Left ventricle myocardium superior (tissue), 1 donor: ENCODE measurements at places on chromosomes 6 and 20. TPM values are rescaled to one million over a fixed set of nuclear protein-coding genes. Genes with fewer than 3 reads are reported as not detected.

- no peak for DNase-seq
Measured at GRCh38 chr6:10268611-10269310, 146.1 kb downstream of the TFAP2A start.

GRCh38 chr20:61724376-61724775 lies 341.3 kb downstream of the TAF4 start:
- DNase-seq, result no peak

The KIFC1 gene
- 0.74 TPM for total RNA-seq

DNA sequence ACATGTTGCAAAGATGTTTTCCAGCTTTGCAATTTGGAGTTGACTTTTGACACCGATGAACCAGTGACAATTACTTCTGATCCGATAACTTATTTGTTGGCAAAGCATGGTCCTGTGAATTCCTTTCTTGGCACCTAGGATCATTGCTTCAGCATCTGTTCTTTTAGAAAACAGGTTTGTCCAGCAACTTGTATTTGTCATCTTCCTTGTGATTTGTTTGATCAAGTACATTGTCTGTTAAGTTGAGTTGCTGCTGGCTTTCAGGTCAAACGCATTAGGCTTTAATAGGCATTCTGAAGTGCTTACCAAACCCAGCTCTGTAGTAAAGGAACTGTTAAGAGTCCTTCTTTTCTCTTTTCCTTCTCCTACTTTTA lies 192.4 kb upstream of the ZNF217 start:
- no peak for DNase-seq

DNA sequence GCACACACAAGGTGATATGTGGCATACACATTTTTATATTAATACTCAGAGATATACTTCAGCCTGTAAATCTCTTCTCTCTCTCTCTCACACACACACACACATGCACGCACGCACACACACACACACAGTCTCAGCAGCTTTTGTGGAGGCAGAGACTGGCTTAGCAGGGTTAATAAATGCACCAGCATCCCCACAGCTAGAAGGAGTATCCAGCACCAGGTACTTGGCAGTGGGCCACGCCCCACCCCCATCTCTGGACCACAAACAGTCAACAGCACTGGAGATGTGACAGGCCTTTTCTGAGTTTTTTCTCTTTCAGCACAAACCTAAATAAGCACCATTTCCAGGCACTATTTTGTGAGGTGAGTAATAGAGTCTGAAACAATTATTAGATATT lies 47.3 kb upstream of the LRFN2 start:
- DNase-seq, result no peak

GRCh38 chr6:156280065-156280464 lies 497.1 kb upstream of the ARID1B start:
- no peak for DNase-seq

DNA sequence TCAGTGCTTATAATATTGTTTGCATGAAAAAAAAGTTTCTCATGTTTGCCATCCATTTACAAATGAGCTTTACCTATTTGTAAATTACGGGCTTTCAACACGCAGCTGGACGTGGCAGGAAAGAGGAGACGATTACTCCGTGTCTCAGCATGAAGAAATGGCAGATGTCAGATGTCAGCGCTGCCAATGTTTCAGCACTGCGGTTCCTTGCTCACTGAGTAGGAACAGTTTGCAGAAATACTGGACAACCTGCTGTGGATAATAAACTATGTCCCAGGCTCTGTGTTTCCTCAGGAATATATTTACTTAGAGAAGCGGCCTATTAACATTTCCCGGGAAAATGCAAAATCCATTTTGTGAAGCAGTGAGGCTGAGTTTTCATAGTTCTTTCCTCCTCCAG lies 22.7 kb downstream of the RAMACL start:
- no peak for DNase-seq

- peak; percentile 40 for DNase-seq
Measured at GRCh38 chr6:52361414-52361944, 472 bp upstream of the PAQR8 start.

The BPI gene
- not detected for total RNA-seq

DNA sequence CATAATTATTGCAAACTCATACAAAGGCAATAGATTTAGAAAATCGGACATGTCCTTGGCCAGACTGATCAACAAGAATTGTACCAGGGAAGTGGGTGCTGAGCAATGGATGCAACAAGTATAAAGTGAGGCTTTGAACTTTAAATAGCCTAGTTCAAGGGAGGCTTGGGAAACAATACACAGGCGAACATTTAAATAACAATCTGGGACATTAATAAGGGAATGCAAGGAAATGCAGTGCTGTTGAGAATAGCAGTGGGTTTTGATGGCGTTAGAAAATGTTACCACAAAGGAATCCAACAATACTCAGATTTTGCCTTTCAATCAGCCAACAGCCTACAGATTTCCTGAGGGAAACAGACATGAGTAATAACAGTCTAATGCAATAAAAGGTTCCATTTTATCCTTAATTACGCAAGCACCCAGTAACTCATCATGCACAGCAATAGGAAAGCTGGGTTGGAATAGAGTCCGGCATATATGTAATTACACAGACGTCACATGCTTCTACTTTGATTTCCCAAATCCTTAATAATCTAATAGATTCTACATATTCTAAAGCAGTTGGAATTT lies 134.6 kb downstream of the PHACTR1 start:
- DNase-seq, result no peak

DNA sequence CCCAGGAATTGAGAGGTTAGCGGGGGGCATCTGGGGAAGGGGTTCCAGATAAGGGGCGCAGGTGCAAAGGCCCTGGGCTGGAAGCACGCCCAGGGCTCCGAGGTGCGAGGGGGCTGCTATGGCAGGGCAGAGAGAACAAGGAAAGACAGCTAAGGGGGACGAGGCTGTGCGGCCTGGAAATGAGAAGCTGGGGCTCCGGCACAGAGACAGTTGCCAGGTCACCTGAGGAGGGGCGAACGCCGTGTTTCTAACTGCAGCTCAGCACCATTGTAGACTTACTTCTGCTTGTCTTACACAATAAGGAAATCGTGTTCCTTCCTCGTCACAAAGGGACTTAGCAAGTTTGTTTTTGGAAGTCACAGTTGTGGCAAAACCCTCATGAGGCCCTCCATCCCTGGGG lies 68.9 kb upstream of the TBXT start:
- no peak for DNase-seq

DNA sequence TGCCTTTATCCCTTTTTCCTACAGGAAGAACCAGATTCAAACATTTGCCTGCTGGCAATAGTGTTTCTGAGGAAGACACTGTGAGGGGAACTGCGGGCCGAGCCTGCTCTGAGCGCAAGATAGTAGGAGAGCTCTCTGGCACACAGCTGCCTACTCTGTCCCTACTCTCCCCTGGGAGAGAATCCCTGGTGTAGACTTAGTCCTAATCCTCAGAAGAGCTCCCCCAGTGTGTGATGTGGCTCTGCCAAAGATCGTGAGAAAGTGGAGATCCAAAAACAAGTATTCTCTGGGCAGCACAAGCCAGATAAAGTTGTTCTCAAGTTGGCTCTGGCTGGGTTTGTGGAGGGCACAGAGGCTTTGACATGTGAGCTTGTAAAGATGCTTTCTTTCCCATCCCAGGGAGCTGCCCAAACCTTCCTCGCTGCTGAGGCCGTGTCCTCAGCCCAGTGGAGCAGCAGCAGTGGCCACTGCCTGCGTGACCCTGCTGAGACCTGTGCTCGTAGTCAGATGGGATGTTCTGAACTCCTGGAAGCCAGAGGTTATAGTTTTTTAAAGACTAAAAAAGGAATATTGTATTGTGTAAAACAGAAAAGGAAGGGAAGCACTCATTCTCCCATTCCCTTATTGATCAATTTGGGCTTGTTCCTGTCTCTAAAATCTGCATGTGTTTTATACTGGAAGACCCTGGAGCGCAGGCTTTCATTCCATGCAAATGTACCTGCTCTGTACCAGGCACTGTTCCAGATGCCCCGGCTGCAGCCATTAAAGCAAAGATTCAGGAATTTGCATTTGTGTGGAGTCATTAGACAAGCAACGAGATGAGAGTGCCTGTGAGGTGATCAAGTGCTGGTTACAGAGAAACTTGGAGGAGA lies 30.7 kb downstream of the PNLDC1 start:
- DNase-seq, result no peak

DNA sequence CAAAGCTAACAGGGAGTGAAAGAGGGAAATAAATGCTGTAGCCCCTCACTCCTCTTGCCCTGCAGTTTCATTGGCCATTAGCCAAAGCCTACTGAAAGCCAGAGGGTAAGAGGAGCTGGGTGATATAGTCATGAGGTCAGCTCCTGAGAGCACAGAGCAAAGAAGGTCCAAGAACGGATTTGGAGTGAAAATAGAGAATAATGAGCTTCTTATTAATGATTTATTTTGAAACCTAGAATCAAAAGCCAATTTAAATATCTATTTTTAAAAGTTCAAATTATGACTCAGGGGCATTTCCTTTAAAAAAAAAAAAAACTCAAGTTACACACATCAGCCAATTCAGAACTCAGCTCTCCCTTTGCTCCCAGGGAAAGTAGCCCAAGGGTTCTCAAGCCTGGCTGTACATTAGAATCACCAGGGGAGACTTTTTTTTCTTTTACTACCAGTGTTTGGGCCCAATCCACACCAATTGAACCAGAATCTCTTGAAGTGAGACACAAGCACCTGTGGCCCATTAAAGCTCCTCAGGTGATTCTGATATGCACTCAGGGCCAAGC lies 79.1 kb downstream of the SNAP25 start:
- no peak for DNase-seq

The CNR1 gene
- total RNA-seq, result 0.47 TPM

DNA sequence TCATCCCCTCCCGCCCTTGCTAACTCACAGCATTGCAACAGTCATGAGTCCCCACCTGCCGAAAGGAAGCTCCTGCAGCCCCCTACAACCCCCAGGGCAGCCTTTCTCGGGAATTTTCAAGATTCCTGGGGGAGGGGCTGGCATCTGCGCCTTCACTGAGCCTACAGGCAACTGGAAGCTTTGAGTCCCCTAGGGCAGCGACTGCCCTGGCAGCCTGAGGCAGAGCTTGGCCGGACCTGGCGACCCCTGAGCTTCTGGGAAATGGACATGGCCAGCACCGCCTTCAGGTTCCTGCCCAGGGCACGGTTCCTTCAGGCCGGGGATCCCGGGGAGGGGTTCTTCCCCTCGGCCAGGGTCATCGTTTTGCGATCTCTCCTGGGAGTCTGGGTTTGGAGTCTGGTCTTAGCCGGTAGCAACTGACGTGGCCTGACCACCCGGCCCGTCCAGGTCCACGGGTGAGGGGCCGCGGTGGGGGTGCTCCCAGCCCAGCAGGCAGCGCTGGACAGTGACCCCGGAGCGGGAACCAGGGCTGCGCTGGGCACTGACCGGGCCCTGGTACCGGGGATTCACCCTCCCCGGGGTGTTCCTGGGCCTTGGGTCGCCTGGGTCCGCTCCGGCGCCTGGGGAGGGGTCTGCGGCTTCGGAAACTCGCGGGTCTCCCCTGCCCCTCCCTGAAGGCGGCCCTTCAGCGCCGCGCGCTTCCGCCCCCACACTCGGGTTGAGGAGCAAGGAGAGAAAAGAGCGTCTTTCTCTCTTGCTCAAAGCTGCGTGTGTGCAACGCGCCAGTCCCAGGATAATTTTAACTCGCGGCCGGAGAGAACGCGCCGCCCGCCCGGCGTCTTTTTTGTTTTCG lies 593 bp upstream of the COL9A3 start:
- no peak for DNase-seq

The HAO1 gene
- total RNA-seq, result not detected

The RIN2 gene
- 64.0 TPM for total RNA-seq

DNA sequence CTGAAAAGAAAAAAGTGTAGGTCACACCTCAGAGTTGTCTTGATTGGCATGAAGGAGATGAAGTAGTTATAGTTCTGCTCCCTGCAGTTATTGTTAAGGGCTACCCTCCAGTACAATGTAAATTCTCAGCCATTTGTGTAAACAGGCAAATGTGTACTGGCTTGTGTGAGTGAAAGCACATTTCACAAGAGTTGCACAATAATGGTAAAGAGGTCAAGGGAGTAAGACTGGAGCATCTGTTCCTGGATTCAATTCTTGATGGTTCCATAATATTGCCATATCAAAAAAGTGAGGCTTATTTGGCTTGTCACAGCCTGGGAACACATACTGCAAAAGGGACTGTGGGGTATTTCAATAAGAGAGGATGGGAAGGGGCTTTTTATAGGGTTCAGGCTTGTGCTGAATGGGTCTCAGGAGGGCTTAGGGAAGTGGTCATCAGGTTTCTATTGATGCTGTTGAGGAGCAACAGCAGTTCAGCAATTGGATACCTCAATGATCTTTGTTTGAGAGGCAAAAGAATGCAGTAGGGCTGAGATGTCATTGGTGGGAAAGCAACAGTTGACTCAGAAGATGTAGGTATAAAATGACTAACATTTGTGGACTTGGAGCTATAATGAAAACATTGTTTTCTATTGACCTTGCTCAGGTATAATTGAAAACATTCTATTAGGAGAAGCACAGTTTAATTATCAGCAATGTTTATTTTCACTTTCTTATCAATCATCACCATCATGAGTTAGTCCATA lies 402.6 kb downstream of the BCKDHB start:
- DNase-seq, result no peak

The SLC35A1 gene
- 10.5 TPM for total RNA-seq

The ABHD16A gene
- total RNA-seq, result 29.0 TPM

- no peak for DNase-seq
Measured at GRCh38 chr6:50305660-50306059, 255.9 kb upstream of the DEFB112 start.

DNA sequence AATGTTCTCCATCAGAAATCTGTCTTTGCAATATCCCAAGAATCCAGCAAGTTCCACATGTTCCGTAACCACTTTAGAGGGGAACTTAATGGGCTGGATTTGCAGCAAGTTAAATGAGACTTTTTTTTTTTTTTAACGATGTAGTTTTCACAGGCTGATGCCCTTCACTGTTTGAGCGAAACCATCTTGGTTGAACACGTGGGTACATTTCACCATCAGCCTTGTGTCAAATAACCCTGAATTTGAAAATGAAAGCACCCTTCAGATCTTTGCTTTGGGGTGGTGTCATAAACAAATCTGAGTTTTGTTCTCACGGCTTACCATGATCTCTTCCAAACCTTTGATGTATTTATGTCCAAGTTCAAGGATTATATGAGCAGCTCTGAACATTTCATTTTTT lies 73.7 kb upstream of the EXOC2 start:
- no peak for DNase-seq

The TNFRSF6B gene
- 0.64 TPM for total RNA-seq
